Activated CD4-positive, alpha-beta T cell treated with anti-CD3 and anti-CD28 coated beads for 1 hour (primary cell): ENCODE measurements at places on chromosomes 16 and 17.

- DNase-seq, result no peak
These were observed 1.5 kb upstream of the CCDC57 start for GRCh38 chr17:82214012-82214628.

DNA sequence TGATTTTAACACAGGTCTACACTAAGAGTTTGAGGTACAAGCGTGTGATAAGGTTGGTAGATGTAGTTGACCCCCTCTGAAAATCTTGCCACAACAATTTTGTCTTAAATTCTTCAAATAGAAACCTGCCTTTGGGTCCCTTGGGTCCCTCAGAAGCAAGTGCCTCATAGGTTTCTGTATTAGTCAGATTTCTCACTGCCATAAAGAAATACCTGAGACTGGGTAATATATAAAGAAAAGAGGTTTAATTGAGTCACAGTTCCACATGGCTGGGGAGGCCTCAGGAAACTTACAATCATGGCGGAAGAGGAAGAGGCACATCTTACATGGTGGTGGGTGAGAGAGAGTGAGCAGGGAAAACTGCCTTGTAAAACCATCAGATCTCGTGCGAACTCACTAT, 301.2 kb downstream of the MAP2K6 start:
- DNase-seq, result no peak

- no peak for DNase-seq
These were observed 148.1 kb upstream of the HS3ST3A1 start for GRCh38 chr17:13749891-13750235.

DNA sequence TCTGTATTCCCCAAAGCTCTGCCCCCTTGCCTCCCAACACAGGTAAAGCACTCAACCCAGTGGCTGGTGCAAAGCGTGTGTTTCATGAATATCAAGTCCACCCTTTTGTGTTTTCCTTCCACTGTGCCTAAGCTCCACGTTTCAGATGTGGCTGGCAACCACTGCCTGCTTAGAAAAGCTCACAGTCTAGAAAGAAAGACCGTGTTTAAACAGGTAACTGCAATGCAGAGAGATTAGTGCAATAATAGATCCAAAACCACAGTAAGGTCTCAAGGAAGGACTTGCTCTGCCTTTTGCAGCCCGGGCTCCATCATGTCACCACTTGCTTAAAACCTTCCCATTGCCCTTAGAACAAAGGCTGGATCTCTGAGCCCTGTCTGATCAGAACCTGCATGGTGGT, 240.2 kb upstream of the C16orf82 start:
- DNase-seq, result no peak
